ENCODE measurements at places on chromosomes 1 and 21.

DNA sequence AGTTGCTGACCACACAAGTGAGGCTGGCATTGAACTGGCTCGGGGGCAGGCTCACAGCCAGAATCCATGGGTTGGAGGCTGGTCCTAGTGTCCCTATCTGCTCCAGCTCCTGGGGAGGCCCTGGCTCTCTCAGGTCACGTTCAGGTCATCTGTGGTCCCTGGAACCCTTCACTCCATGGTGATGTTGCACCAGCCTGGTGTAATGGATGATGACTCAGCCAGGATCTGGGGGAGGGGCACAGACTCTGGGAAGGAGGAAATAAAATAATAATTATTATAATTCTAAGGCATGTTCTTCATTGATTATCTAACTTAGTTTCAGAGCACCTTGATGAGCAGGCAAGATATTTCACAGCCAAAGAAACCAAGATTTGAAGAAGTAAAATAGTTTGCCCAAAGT is 26.6 kb upstream of the FCRL4 start:
- no peak for DNase-seq

GRCh38 chr1:96544831-96545221 is 176.8 kb upstream of the PTBP2 start:
- DNase-seq: no peak

- no peak for DNase-seq
Measured at GRCh38 chr21:37176716-37177115, 90.4 kb downstream of the VPS26C start.

- DNase-seq: no peak
Measured at GRCh38 chr1:156154317-156154749, 948 bp downstream of the SEMA4A start.

DNA sequence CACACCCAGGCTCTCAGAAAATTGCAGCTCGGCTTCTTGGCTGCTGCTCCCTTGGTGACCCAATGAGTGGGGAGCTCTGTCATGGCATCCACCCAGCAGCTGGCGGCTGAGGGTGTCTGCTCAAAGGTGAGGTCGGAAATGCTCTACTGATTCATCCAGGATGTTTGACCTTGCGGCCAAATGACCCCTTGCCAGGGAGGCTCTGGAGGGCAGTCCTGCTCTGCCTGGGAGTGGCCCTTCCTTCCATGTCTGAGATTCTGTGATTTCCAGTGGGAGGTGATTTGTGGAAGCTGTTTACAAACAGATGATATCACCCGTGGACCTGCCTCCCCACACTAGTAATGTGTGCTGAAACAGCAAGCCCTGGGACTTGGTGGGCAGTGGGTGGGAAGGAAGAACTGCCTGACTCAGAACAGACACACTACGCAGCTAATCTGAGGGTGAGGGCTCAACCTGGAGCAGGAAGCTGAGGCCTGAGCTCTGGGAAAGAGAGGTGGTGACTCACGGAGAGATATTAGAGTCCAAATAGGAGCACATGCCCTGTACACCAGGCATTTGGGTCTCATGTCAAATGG is 3.0 kb downstream of the CRCT1 start:
- no peak for DNase-seq

GRCh38 chr1:1857096-1857703 is 33.7 kb downstream of the GNB1 start:
- DNase-seq: no peak

DNA sequence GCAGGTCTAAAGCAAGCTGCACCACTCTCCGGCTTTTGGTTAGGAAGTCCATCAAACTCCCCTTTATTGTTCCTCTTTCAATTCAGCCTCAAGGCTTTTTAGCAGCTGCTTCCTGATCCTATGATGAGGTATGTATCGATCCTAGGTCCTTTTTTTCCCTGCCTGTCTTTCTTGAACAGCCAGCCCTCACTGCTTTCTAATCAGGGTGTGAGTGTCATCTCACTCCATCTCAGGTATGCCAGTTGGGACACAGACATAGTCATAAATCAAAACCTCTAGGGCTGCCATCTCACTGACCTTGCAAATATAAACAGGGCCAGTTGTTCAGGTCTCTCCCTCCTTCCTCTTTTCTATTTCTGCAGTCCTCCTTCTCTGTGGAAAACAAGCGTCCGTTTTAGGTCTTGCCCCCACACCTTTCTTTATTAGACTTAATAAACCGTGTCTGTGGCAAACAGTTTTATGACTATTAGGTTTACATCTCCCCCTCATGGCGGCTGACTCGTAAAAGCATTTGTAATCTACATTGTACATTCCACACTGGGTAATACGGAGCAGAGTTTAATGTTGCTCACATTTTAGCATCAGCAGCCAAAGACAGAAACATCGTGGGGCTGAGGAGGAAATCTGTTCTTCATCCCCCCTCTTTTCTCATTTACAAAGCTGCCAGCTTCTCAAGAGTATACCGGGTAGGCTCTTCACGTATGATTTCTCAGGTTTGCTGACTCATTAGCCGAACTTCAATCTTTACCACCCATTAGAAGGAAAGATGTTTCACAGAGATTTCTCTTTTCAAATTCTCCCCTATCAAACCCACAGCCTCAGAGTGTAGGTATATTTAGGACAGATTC is 11.6 kb downstream of the STYXL2 start:
- no peak for DNase-seq

GRCh38 chr1:3680488-3681230 is 28.3 kb downstream of the TP73 start:
- DNase-seq: no peak

DNA sequence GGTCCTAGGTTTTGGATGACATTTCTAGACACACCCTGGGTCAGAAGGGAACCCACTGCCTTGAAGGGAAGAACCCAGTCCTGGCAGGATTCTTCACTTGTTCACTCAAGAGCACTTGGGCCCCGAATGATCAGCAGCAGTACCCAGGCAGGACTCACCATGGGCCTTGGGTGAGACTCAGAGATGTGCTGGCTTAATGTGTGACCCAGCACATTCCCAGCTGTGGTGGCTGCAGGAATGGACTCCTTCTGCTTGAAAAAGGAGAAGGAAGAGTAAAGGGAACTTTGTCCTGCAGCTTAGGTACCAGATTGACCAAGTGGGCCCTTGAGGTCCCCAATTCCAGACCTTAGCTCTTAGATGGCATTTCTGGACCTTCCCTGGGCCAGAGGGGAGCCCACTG is 12.3 kb upstream of the SMAP2 start:
- DNase-seq: no peak

DNA sequence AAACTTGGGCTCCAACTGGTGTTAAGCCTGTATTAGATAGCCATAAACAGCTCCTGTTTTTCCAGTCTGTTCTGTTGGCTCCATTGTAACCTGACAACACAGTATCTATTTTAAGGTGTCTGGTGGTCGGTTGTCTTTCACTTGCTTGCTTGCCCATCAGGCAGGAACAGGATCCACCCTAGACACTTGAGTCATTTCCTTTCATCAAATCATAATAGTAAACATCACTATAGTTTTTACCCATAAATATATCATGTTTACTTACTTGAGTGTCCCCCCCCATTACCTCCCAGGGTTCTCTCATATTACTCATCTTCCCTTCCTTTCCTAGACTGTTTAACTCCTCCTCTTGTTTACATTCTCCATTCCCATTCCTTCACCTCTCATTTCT is 2.9 kb downstream of the DDI2 start:
- no peak for DNase-seq

- DNase-seq: peak; percentile 89
Measured at GRCh38 chr1:43238085-43238484, 31.7 kb upstream of the TMEM125 start.

GRCh38 chr1:31371121-31371959 is 1.5 kb downstream of the FABP3 start:
- no peak for DNase-seq

DNA sequence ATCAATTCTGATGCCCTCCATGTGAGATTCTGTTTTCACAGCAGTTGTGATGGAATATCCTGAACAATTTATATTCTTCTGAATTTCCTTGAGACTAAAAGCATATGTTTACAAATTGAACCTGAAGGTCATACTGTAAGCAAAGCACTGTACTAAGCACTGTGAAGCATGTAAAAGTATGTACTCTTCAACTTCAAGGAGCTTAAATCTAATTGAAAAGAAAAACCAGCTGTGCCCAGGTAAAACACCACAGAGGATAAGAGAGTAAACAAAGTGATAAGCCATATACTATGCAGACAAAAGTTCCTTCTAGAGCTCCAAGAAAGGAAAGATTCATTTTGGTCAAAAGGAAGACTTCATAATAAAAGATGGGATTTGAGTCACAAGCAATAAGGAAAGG is 71.9 kb downstream of the TTLL7 start:
- DNase-seq: no peak

DNA sequence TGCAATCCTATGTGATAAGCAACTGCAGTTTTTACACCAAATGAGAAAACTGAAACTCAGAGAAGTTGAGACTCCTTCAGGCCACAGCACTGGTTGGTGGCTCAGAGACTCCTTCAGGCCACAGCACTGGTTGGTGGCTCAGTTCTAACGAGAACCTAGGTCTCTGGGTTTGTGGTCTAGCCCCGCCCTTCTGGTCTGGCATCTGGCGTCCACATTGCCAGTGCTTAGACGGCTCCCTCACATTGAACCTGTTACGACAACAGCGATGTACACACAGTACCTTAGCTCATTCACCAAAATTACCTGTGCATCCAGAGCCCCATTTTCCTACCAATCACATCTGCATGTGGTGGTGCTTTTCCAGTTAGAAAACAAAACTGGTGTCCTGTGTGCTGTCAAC is 66.1 kb downstream of the NID1 start:
- no peak for DNase-seq

DNA sequence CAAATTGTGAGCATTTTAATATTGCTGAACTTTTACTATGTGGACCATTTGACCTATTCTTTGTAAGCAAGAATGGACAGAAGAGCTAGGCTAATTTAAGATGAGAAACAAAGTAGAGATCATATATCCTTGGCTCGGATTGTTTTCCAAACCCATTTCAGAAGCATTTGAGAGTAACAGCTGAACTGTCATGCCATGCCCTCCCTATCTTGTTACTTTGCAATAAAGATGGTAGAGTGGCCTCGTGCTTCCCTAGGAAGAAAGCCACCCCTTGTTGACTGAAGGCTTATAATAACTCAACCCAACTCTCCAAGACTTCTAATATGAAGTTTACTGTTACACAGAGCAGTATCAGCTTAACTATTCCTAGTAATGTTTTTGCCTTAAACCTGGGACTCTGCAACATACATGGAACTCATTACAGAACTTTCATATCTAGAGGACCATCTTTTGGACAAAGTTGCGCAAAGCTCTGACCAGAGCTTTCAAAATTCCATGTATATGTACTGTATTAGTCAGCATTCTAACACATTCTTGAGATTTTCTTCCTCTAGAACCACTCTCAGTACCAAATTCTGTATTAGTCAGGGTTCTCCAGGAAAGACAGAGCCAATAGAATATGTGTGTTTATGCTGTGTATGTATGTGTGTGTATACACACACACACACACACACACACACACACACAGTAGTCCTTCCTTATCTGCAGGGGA is 68.7 kb downstream of the ADAMTS1 start:
- DNase-seq: no peak

DNA sequence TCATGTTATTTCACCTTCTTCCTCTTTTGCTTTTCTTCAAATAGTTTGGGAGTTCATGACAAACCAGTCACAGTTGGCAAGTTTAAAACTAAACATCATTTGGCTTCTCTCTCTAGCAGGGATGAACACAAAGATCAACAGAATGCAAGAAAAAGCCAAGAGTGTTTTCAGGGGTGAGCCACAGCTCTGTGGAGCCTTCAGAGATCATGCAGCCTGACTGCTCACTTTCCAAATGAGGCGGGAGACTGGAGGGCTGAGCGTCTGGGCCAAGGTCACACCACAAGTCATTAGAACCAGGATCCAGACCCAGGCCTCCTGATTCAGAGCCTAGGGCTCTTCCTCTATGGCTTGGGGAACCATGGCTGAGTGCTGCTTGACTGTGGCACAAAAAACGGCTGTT is 2.7 kb downstream of the DPT start:
- no peak for DNase-seq

DNA sequence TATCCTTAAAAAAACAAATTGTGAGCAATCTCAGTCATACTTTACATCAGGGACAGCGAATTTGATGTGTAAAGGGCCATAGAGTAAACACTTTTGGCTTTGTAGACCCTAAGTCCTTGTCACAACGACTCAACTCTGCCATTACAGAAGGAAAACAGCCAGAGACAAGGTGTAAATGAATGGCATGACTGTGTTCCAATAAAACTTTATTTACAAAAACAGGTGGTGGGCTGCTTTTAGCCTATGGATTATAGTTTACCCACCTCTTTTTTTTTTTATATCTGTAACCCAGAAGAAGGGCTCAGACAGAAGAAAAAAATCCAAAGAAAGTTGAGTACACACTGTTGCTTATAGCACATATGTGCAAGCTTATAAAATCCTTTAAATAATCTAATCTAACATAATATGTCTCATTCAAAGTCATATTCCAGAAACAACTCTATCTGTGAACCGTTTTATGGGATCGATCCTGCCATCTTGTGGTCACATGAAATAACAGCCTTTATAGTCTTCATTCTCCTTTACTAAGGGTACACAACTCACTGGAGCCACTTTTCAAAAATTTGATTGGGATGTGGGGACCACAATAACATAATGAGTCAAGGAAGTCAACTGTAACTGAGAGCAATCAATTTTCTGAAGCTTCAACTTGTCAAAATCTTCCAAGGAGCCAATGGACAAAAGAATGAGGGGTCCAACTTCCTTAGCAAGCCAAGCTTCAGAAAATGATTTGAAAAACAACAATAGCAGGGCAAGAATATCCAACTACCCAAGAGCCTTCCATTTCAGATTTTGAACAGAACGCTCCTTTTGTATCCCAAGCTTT is 142.2 kb upstream of the KRTAP19-8 start:
- DNase-seq: peak; percentile 62

GRCh38 chr1:115952547-115952946 is 23.8 kb upstream of the SLC22A15 start:
- DNase-seq: no peak

DNA sequence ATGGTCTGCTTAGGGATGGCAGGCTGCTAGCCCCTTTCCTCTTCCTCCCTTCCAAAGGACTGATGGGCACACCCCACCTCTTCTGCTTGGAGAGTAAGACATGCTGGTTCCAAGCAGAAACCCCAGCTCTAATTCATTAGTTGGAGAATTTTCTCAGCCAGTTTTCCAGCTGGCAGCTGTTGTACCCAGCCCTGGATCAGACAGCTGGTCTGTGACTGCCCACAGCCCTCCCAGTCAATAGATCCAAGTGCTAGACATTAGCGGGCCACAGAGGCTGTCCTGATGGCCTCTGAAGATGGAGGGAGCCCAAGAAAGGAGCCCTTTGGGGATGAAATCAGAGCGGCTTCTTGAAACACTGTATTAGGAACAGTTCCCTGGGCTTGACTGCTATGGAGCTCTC is 35.8 kb downstream of the ACOT11 start:
- peak; percentile 49 for DNase-seq

GRCh38 chr1:228691211-228691610 is 44.1 kb upstream of the RHOU start:
- DNase-seq: no peak

Data from globus pallidus (tissue), 1 donor.